ENCODE measurements at places on chromosomes 2 and 18.

- DNase-seq: no peak
Measured at GRCh38 chr2:10452956-10453904, 5.1 kb upstream of the ODC1 start.

- no peak for DNase-seq
Measured at GRCh38 chr2:42030829-42031228, 17.0 kb upstream of the PKDCC start.

GRCh38 chr2:157107877-157108276 lies 149.6 kb upstream of the GALNT5 start:
- DNase-seq: no peak

- DNase-seq: no peak
Measured at GRCh38 chr2:61959381-61960293, 54.2 kb downstream of the COMMD1 start.

DNA sequence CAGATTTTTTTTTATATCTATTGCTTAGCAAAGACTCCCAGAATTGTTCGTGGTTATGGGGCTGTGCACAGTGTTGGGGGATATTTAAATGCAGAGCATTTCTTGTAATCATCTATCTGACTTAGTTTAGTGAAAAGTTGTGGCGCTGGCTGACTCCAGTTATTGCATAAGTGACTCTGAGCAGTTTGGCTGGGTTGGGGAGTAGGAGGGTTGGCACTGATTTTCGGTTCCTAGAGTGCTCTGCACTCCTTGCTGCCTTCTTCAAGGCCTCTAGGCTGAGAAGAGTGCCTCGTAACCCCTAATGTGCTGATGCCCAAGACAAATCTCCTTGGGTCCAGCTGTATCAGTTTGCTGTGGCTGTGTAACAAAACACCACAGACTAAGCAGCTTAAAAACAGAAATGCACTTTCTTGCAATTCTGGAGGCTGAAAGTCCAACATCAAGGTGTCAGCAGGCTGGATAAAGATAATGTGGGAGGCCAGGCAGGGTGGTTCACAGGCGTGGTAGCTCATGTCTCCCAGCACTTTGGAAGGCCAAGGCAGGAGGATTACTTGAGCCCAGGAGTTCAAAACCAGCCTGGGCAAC lies 6.5 kb upstream of the IMPA2 start:
- DNase-seq: no peak

DNA sequence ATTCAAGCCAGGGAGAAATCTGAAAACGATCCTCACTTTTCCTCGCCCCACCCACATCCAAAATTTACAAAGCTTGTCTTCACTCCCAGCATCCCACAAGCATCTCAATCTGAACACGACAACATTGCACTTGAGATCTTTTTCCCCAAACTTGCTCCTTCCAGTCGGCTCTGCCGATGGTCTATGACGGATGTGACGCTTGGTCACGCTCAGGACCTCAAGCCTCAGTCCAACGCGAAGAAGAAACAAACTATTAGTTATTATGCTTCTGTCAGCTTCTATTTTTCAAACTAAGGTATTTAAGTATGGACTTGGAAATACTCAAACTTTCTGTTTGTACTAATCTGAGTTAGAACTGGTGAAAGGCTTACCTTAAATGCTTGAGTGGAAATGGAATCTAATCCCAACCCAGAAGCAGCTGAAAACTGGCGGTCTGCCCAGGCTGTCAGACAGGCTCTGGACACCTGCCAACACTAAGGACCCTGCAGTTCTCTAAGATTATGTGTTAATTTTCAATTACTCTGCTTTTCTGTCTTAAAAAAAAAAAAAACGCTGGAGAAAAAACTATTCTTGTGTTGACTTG lies 132.1 kb upstream of the DNMT3A start:
- DNase-seq: no peak

- no peak for DNase-seq
Measured at GRCh38 chr2:157501026-157501425, 57.1 kb upstream of the CYTIP start.

DNA sequence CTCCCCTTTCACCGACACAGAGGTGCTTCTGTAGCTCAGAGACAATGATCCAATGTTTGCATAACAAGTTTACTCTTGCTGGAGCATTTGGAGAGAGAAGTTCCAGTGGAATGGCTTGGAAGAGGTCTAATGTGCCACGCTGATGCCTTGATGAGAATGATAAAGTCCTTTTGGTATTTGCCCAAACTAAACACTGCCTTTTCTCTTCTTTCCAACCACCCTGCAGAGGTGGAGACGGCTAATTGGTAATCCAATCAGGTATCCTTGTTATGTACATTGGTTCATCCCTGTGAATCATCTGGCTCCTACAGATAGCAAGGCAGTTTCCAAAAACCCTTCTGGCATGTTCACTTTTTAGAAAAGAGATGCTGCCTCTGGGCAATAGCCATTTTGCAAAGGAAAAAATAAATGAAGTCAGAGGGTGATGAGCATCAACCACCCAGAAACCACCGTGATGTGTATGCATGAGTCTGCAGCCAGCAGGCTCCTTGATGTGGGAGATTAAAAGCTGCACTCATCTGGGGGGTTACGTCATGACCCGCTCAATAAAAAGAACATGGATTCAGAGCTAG lies 40.6 kb downstream of the KIAA2012 start:
- no peak for DNase-seq

DNA sequence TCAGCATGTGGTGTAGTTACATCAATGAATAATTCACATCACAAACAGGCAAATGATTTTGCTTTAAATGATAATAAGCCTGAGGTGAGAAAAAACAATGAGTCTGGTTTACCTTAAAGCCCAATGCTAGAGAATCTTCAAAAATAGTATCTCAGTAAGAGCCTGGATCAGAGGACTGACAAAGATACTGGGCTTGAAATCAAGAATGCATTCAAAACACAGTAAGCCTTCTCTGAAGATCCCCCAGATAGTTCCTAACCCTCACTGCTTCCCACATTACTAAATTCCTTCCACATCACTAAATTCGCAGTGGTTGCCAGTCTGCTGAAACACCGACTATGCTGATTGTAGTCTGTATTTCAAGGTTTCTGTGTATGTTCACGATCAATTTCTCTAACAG lies 514.9 kb downstream of the SUCLG1 start:
- DNase-seq: no peak

DNA sequence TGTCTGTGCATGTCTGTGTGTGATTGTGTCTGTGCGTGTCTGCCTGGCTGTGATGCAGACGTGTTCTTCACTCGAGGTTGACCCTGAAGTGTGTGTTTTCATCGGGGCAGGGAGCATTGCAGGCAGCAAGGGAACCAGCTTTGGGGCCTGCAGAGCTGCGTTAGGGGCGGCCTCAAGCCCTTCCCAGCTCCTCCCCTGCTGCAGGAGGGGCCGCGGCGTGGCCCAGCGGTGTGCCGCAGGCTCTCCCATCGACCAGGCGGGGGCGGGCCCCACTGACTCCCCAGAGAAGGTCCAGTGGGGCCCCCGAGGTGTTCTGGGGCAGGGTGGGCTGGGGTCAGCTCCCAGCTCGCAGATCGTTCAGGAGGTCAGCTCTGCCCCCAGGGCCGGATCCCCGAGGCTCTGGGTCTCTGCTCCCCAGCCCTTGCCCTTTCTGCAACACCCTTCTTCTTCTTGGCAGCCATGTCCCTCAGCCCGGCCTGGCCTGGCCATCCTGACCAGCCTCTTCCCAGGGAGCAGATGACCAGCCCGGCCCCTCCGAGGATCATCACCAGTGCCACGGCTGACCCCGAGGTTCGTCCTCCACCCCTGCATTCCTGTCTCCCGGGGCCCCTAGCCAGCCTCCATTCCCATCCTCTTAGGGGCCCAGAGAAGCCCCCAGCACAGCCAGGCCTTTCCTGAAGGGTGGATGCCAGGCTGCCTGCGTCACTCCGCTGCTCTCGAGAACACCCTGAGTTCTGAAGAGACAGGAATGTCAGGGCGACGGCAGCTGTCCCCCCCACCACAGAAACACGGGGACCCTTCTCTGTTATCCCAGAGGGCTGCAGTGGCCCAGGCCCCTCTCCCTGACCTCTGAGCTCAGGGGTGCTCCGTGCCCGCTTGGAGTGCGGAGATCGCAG lies 11.1 kb upstream of the KLHL30 start:
- DNase-seq: no peak

DNA sequence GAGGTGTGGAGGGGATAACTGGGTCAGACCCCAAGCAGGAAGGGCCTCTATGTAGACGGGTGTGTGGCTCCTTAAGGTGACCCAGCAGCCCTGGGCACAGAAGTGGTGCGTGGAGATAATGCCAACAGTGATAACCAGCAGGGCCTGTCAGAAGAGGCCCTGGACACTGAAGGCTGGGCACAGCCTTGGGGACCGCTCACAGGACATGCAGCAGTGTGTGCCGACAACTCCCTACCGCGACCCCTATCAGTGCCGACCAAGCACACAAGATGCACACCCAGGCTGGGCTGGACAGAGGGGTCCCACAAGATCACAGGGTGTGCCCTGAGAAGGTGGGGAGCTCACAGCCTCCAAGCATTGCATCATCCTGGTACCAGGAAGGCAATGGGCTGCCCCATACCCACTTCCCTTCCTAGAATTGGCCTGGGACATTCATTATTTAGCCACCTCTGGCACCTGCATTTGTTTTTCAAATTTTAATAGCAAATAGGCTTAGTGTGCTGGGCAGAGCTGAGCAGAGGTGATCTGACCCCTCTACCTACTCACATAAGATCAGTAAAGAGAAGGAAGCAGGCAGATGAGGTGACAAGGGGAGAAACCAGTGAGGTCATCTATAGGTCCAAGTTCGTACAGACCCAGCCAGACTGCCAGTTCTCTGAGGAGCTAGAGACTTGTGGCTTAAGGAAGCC lies 55.2 kb downstream of the BCL11A start:
- DNase-seq: no peak

- DNase-seq: no peak
Measured at GRCh38 chr2:235957251-235957650, 210.9 kb downstream of the GBX2 start.

DNA sequence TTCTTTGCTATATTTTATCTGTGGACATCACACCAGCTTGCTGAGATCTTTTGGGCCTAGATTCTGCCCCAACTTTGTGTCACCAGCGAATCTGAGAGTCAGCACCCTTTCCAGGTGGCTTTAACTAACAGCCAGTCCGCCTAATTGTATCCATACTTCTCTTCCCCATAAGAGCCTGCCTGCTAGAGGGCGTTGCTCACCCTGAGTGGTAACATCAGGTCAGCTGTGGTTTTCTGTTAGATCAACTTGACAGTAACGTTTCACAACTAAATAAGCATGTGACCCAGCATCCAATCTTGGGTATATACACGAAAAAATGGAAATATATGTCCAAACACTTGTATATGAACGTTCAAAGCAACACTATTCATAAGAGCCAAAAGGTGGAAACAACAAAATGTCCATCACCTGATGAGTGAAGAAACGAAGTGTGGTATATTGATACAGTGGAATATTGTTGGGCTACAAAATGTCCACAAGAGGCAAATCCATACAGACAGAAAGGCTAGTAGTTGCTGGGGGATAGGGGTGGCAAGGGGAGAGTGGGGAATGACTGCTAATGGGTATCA lies 24.9 kb downstream of the EFHD1 start:
- no peak for DNase-seq
